ENCODE measurements at places on chromosomes 3 and 15. TPM values are rescaled to one million over a fixed set of nuclear protein-coding genes. Genes with fewer than 3 reads are reported as not detected.

Gene NRROS
- 0.54 TPM for polyA plus RNA-seq

Gene INSYN1
- 1.9 TPM for polyA plus RNA-seq

Gene RASGRF1
- polyA plus RNA-seq: 0.49 TPM

Gene PEX5L
- polyA plus RNA-seq: 0.21 TPM

Gene MOBP
- polyA plus RNA-seq: under 0.01 TPM

DNA sequence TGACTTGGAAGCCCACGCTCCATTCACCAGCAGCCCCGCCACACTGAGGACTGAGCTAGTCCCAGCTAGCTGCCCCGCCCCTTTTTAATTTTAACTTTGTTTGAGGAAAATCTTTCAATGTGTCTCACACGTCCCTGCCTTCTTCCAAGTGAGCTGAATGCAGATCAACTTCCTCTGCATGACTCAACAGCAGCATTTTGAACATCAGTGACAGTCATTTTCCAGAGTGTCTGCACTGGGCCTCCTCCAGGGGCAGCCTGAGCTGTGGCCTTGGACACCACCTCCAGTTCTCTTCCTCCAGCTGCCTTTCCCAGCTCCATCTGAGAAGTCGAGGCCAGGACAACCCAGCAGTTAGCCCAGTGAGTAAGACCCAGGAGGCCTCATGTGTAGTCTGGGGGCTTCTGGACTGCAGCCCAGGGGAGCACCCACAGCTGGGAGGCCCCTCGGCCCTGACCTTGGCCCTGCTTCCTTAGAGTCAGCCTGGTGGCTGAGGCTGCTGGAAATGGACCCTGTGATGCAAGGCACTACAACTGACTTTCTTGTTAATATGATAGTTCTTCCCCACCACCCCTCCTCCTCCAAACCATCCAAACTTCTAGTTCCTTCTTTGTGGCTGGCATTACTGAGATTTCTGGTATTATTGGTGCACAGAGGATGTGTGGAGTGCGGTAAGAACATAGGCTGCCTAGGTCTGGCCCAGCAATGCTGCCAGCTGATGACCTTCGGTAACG lies 21.4 kb upstream of the ESYT3 start:
- DNase-seq: no peak
- H3K4me3 ChIP-seq: no peak overlapping the region
- H3K36me3 ChIP-seq: no peaks in the 10 kb centered on the region
- no peaks in the 10 kb centered on the region for H3K4me1 ChIP-seq
- peaks cover 5% of the 10 kb centered on the region for H3K27me3 ChIP-seq

GRCh38 chr3:159859424-159859823 lies 129.2 kb upstream of the IL12A start:
- DNase-seq: no peak
- H3K27ac ChIP-seq: no peak overlapping the region
- no peaks in the 10 kb centered on the region for H3K36me3 ChIP-seq
- no peaks in the 10 kb centered on the region for H3K27me3 ChIP-seq
- H3K4me3 ChIP-seq: no peak overlapping the region
- no peaks in the 10 kb centered on the region for H3K4me1 ChIP-seq

GRCh38 chr3:194377708-194378107 lies 8.2 kb upstream of the LRRC15 start:
- no peaks in the 10 kb centered on the region for H3K27me3 ChIP-seq
- H3K4me1 ChIP-seq: no peaks in the 10 kb centered on the region
- H3K36me3 ChIP-seq: no peaks in the 10 kb centered on the region
- H3K4me3 ChIP-seq: no peak overlapping the region

DNA sequence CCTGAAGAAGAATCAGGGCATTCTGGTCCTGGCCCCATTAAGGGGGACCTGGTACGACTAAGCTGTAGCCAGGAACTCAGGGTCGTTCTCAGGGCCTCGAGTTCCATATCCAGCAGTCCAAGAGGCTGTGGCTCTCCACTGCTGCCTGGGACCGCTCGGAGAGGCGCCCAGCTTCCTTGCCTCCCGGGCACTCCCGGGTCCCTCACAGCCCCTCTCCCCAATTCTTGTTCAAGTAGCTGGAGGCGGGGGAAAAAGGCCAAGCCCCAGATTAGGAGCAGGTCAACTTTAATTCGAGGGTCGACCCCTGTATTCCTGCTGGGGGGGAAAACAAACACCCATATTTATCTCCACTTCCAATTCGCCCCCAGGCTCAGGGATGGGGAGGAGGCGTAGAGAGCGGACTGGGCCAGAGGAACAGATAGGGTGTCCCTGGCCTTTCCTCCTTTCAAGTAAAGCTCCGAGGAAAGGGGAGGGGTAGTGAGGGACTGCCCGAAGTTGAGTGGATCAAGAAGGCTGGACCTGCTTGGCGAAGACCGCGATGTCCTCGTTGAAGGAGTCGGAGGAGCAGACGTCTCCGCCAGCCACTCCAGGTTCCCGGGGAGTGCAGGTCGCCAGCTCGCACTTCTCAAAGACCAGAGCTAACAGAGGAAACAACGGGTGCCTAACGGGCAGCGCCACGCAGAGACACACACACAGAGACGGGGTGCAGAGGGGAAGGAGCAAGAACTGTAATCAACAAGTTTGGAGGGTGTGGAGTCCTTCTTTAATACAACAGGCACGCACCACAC lies 4.4 kb downstream of the MEIS2 start:
- H3K36me3 ChIP-seq: no peaks in the 10 kb centered on the region
- no peak for DNase-seq
- H3K27me3 ChIP-seq: peaks cover 62% of the 10 kb centered on the region
- no peaks in the 10 kb centered on the region for H3K4me1 ChIP-seq
- peak overlapping the region; percentile 58 for H3K27ac ChIP-seq

- H3K27ac ChIP-seq: no peak overlapping the region
- DNase-seq: no peak
- no peaks in the 10 kb centered on the region for H3K27me3 ChIP-seq
- peaks cover 3% of the 10 kb centered on the region for H3K36me3 ChIP-seq
- H3K4me1 ChIP-seq: no peaks in the 10 kb centered on the region
Measured at GRCh38 chr15:72516777-72517176, 42.6 kb downstream of the ARIH1 start.

GRCh38 chr15:70632491-70633102 lies 130.8 kb downstream of the UACA start:
- H3K4me1 ChIP-seq: peaks cover 30% of the 10 kb centered on the region
- no peak overlapping the region for H3K4me3 ChIP-seq
- H3K27me3 ChIP-seq: no peaks in the 10 kb centered on the region
- peak; percentile 51 for DNase-seq
- no peaks in the 10 kb centered on the region for H3K36me3 ChIP-seq

GRCh38 chr15:88874275-88874674 lies 21.1 kb downstream of the HAPLN3 start:
- H3K27ac ChIP-seq: no peak overlapping the region
- no peak overlapping the region for H3K4me3 ChIP-seq
- DNase-seq: no peak
- H3K27me3 ChIP-seq: peaks cover 13% of the 10 kb centered on the region

DNA sequence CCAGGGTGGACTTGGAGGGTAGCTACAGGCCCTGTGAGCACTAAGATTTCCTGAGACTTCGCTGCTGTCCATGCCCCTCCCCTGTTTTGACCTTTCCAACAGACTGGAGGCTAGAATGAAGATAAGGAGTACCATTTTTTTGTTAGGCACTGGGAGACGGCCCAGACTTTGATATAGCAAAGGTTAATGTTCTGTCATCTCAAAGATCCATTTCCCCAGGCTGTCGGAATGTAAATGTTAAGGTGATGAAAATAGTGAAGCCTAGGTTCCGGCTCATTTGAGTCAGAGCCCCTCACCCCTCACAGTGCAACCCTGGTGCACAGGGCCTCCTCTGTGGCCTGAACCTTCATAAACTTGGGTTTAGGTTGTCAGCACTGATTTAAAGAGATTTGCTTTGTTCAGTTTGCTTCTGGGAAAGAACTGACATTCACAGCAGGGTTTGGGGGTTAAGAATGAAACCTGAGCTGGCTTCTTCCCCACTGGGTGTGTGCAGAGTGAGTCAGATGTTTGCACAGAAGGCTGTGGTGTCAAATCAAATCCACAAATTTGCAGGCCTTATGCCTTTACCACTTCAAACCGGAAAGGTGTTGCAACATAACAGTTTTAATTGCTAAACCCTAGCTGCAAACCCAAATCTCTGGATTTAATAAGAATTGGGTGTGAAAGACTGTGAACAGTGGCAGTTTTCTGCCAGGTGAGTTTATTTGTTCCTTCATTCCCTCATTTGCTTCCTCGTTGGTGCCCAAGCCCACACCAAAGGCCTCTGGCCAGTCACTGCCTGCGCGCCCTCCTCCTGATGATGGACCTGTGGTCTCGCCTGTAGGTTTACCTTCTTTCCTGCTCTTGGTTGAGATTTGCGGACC lies 20.6 kb upstream of the KCTD6 start:
- no peaks in the 10 kb centered on the region for H3K36me3 ChIP-seq
- H3K4me3 ChIP-seq: no peak overlapping the region
- H3K27ac ChIP-seq: peak overlapping the region; percentile 53
- DNase-seq: peak; percentile 68

DNA sequence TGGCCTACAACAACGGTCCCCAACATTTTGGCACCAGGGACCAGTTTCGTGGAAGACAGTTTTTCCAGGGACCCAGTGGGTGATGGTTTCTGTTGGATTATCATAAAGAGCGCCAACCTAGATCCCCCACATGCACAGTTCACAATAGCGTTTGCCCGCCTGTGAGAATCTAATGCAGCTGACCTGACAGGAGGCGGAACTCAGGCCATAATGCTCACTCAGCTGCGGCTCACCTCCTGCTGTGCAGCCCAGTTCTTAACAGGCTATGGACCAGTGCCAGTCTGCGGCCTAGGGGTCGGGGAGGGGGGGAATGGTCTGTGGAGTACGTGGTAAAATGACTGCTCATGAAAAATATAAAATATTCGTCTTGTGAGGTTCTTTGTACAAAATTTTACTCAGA lies 518.5 kb upstream of the CADM2 start:
- DNase-seq: no peak
- H3K4me1 ChIP-seq: no peaks in the 10 kb centered on the region
- no peak overlapping the region for H3K4me3 ChIP-seq
- no peaks in the 10 kb centered on the region for H3K36me3 ChIP-seq
- no peak overlapping the region for H3K27ac ChIP-seq

- no peak overlapping the region for H3K27ac ChIP-seq
- no peak overlapping the region for H3K4me3 ChIP-seq
- no peak for DNase-seq
Measured at GRCh38 chr3:41519746-41520145, 320.4 kb downstream of the CTNNB1 start.

- no peak overlapping the region for H3K27ac ChIP-seq
- H3K36me3 ChIP-seq: no peaks in the 10 kb centered on the region
- DNase-seq: peak; percentile 8
- H3K4me3 ChIP-seq: no peak overlapping the region
- no peaks in the 10 kb centered on the region for H3K4me1 ChIP-seq
- no peaks in the 10 kb centered on the region for H3K27me3 ChIP-seq
Measured at GRCh38 chr3:54146506-54147239, 24.3 kb downstream of the CACNA2D3 start.

DNA sequence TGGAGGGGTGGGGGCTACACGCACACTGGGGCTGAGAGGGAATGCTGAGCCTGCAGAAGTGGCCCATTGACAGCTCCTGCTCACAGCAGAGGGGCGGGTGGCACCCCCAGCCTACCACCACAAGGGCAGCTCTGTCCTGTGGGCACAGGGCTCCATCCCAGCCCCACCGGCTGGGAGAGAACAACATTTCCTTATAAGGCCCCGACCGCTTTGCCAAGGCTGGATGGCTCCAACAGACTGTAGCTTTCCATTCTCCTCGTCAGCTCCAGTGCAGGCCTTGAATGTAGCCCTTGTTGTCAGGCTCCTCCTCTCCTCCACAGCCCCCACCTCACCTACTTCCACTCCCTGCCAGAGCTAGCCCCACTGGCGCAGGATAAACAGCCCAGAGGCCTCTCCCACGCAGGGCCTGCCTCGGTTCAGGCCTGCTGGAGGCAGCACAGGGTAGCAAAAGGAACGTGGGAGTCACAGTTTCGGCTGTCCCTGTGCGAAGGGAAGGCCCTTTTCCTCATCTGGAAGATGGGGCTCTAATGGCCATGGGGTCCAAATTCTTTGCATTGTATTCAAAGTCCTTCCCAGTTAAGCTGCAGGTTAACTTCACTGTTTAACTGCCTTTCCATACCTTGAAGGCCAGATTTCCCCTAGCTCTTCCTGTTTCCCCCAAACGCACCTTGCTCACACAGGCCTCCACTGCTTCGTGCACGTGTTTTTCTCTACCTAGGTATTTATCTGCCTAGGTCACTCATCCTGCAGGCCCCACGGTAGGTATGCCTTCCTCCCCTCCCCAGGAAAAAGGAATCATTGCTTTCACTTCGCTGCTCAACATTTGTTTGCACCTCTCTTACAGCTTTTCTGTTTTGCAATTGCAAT lies 101.6 kb upstream of the LPP start:
- no peak overlapping the region for H3K27ac ChIP-seq
- H3K36me3 ChIP-seq: no peaks in the 10 kb centered on the region
- H3K4me3 ChIP-seq: no peak overlapping the region
- peaks cover 17% of the 10 kb centered on the region for H3K4me1 ChIP-seq
